Activated naive CD4-positive, alpha-beta T cell treated with anti-CD3 and anti-CD28 coated beads, Interleukin-2, amount 50 U/mL, for 72 hours (primary cell): ENCODE measurements at places on chromosomes 13 and 19.

GRCh38 chr13:112172017-112172416 is 105.1 kb downstream of the SOX1 start:
- no peak for DNase-seq

DNA sequence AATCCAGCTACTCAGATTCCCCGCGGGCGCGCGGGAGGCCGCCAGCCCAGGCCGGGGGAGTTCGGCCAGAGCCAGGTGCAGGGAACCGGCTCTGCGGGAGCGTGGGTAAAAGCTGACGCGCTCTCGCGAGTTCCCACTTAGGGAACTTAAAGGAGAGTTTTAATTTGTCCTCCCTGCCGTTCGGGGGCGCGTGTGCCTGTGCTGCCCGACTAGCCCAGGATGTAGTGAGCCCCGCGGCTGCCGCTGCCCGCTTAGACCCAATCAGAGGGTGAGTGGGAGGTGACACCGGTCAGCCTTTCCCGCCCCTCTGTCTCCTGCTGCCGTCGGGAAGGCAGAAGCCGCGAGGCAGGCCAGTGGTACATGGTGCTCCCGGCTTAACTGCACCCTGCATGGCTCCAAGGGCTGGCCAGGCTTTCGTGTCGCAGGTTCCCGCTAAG is 36.0 kb upstream of the NEK3 start:
- peak; percentile 43 for DNase-seq

- no peak for DNase-seq
Measured at GRCh38 chr13:110912651-110913051, 2.2 kb downstream of the ANKRD10 start.

GRCh38 chr13:84927442-84928169 is 871.6 kb downstream of the SLITRK6 start:
- no peak for DNase-seq

DNA sequence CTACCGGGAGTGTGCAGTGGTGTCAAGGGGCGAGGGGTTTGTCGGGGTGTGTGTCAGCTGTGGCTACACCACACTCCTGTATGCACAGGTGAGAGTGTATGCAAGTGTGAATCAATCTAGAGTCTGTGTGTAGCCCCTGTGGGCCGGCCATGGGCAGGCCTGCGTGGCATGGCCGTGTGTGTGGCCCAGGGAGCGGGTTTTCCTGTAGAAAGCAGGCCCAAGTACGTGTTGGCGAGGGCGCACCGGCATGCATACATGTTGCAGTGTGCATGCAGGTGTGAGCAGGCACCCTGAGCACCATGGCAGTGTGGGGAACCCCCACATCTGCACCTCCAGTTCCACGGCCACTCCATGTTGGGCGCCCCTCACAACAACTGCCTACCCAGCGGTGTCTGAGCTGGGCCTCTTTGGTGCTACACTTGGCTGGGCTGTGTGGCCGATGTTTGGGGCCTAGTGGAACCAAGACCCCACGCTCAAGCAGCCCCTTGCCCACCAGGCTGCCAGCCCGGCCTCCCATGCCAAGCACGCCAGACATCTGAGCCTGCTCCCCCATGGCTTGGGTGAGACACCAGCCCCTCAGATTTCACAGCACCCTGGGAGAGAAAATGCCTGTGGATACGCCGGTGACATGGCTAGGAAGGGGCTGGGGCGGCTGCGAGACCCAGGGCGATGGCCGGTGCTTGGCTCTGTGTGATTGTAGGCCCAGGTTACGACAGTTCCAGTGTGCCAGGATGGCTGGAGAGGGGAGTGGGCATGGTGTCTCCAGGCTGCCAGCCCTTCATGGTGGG is 2.1 kb downstream of the NFIX start:
- DNase-seq: no peak

DNA sequence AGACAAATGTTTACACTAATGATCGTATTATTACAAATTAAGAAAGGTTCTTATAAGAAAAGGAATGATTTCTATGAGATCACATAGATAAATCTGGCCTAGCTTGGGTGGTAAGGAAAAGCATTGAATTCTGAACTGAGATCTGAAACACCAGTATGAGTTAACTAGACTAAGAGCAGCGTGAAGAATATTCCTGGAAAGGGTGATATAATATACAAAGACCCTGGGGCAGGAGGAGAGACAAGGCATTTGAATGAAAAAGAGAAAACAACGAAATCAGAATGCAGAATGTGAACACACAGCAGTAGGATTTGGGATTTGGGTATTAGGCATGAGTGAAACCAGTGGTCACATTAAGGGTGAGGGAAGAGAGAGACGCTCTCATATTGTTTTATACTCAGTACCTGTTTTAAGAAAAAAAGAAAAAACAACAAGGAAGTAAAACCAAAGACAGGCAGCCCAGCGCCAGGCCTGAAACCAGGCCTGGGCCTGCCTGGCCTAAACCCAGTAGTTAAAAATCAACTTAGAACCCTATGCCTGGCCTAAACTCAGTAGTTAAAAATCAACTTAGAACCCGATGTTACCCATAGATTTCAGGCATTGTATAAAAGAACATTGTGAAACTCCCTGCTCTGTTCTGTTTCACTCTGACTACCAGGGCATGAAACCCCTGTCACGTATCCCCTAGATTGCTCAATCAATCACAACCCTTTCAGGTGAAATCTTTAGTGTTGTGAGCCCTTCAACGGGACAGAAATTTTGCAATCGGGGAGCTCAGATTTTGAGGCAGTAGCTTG is 287.1 kb downstream of the ITGBL1 start:
- DNase-seq: no peak

DNA sequence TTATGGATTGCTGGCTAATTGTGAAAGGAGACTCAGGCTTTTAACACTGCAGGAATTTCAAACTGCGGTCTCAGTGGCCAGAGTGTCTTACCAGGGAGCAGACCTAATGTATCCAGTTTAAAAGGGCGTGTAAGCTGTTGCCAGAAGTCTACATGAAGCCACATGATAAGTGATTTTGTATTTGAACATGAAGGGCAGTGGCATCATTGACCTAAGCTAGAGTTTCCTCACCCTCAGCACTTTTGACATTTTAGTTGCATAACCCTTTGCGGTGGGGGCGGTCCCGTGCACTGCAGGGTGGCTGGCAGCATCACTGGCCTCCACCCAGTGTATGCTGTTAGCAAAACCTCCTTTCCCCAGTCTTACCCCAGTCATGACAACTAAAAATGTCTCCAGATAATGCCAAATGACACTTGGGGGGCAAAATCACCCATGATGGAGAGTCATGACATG is 23.7 kb upstream of the GPR18 start:
- DNase-seq: peak; percentile 72

- DNase-seq: no peak
Measured at GRCh38 chr19:28847468-28847867, 365.5 kb downstream of the UQCRFS1 start.

- DNase-seq: peak; percentile 70
Measured at GRCh38 chr19:12668932-12669269, 2.3 kb downstream of the WDR83 start.

DNA sequence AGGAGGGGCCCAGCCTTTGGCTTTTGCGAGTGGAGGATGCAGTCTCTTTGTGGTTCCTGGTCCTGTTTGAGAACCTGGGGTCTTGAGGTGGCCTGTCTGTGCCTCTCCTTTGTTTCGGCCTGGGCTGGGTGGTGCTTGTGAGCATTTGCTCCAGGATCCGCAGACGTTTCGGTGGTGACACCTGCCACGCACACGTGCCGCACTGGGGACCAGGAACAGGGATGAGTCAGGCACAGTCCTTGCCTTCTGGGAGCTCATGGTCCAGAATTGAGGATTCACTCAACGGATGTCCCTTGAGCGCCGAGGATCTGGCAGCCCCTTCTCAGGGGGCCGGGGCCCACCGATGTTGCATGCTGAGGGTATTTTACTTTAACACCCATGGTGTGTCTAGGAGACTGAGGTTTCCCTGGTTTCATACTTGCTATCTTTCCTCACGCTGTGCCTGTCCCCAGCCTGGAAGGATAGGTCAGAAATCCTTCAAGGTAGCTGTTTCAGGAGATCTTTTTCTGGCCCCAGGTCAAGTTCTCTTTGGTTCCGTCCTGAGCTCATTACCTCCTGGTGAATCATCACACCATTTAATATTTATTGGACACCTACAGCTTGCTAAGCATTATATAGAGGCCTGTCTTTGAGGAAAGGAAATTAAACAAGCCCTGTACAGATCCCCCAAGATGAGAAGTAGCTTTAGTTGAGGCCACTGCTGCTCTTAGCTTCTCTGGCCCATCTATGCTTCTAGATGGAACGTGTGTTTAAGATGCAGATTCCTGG is 5.1 kb downstream of the HDGFL2 start:
- no peak for DNase-seq

DNA sequence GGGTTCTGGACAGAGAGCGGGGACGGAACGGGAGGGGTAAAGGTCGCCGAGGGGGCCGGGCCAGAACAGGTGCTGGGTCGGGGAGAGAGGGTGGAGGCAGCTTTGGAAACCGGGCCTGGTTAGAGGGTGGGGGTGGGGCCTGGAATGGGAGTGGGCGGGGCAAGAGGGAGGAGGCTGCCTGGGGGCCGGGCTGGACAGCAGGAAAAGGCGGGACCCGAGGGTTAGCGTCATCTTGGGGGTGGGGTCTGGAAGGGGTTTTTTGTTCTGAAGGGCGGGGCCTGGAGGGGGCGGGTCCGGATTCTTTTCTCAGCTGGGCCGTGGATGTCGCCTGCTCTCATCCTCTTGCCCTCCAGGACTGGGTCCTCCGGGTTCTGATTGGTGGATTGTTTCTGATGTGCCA is 4.3 kb upstream of the ZNF813 start:
- no peak for DNase-seq

GRCh38 chr13:109510013-109510412 is 276.4 kb downstream of the IRS2 start:
- no peak for DNase-seq

GRCh38 chr13:95564091-95564490 is 11.6 kb downstream of the CLDN10 start:
- no peak for DNase-seq

DNA sequence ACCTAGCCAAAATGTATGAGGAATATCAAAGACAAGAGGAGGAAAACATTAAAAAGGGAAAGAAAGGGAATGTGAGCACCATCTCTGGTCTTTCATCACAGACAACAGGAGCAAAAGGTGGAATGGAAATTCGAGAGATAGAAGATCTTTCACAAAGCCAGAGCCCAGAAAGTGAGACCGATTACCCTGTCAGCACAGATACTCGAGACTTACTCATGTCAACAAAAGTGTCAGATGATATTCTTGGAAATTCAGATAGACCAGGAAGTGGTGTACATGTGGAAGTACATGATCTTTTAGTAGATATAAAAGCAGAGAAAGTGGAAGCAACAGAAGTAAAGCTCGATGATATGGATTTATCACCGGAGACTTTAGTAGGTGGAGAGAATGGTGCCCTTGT is 217.0 kb downstream of the NBEA start:
- DNase-seq: no peak

- no peak for DNase-seq
Measured at GRCh38 chr19:48495396-48495795, 16.2 kb downstream of the LMTK3 start.

DNA sequence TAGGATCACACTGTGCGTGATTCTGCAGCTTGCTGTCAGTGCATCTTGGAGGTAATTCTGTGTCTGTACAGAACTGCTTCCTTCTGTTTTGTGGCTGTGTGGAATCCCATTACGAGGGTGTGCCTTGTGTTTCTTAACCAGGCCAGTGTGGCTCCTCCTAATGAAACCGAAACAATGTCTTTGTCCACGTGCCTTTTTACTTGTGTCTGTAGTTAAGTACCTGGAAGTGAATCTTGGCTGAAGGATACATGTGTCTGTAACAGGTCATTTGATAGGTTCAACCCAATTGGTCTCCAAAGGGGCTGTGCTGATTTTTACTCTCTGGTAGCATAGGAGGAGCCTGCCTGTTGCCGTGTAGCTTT is 13.1 kb downstream of the NOP53 start:
- DNase-seq: no peak

DNA sequence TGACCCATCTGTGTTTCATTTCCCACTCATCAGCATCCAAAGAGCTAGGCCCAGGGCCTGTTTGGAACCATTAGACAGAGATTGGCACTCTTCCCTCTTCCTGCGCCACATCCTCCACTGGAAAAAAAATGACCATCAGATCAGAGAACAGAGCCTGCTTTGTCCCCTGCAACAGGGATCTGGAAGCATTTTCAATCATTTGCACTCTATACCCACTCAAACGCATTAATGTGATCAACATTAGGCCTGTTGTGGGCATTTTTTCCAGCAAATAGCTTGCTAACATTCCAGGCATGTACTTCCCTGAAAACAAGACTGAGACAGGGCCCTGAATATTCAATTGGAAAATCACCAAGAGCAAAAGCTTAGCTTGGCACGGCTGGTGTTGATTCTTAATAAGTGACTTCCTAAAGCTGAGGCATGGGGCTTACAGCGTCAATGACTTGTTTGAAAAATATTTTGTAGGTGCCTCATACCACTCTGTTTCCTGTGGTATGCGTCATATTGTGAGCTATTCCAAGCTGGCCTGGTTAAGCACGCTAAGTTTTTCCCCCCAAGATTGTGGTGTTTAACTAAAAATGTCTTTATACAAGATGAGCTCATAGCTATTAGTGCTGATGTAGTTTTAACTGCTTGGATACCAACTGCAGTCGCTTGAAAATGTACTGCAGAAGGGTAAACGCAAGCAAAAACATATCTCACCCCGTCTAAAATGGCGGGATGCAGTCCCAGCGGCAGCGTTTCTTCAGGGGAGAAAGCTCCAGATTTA is 404.4 kb downstream of the SPRY2 start:
- no peak for DNase-seq

GRCh38 chr19:38850976-38851621 is 1.3 kb upstream of the HNRNPL start:
- DNase-seq: peak; percentile 72

GRCh38 chr13:90686442-90686841 is 661.0 kb upstream of the MIR17HG start:
- DNase-seq: no peak

DNA sequence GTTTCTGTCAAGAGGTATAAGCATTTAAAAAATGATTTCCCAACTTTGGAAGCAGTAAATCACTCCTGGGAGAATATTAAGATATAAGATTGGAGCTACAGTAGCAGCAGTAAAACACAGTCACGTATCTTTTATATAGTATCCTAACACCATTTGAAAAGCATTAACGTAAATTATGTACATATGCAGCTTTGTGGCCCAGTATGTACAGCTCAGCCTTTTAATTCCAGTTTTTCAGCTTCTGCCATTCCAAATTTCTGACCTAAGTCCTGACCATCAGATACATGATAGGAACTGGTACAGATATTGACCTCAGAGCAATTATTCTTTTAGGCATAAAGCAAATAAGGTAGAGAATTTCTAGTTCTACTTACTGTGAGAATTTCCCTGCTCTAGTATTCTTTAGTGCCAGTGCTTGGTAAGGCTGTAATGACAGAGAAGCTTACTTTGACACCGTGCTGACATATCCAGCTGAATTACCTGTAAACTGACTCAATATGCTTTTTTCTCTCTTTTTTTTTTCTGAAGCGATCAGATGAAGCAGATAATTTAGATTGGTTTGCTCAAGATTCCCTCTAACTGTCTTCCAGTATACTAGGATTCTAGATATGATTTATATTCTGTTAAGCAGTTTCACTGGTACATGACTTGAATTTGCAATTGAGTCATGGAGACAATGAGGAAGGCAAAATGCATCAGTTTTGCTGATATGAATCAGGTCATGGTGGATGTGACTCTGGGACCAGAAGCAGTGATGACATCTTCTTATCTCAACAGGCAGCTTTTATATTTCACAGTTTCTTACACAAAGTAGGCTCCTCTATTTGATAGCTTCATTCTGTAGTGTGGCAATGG is 703.6 kb downstream of the SLITRK6 start:
- DNase-seq: no peak

- peak; percentile 62 for DNase-seq
Measured at GRCh38 chr19:926589-927350, 935 bp downstream of the ARID3A start.

GRCh38 chr13:80860845-80861244 is 519.9 kb upstream of the SPRY2 start:
- no peak for DNase-seq
